NCI-H2171 (cell line): ENCODE measurements at places on chromosomes 2 and 18.

DNA sequence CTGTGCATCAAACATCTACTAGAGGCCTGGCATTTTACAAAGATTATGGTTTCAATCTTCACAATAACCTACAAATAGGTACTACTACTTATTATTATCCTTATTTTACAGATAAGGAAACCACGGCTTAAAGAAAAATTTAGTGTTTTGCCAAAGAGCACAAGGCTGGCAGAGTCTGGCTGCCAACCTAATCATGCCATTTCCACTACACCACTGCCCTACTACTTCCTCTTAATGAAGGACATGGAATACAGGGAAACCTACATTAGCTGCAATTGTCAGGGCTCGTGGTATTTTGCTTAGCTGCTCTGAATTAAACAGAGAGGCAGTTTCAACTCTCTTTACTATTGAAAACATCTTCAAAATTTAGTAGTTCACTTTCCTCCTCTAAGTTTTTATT is 5.9 kb downstream of the MBOAT2 start:
- no peak for DNase-seq

DNA sequence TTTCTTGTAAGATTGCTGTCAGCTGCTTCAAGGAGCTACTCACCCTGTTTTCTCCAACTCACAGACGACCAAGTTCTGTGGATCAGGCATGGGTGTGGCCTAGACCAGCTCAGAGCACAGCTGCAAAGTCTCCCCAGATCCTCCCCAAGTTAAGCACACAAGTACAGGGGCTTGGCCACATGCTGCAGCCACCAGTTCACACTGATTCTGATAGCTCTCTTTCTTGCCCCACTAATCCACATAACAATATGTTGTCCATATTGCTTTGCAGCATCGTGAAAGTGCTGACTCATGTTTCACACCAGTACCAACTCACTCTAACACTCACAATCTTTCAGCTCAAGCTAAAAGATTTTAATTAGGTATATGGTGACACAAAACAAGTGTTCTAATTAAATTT is 437.0 kb downstream of the PARD3B start:
- no peak for DNase-seq

DNA sequence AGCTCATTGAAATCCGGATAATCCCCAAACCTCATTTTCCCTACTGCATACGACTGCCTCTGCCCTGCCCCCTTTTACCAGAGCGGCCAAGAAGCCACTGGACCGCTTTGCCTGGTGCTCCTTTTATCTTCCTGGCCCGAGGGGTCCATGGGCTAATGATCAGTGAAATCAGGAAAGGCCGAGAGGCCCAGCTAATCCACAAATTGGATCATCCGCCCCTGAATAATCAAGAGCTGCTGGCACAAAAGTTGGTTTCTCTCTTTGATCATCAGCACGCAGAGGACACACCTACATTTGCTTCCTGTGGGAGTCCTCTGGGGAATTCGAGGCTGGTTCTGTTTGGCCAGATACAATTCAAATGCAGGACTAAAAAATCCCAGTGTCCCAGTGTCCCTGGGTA is 144.5 kb downstream of the INSIG2 start:
- no peak for DNase-seq

- no peak for DNase-seq
Observed at GRCh38 chr2:190079160-190079559, 16.6 kb upstream of the MSTN start.

GRCh38 chr18:65423776-65424175 is 327.0 kb upstream of the CDH7 start:
- DNase-seq: no peak

DNA sequence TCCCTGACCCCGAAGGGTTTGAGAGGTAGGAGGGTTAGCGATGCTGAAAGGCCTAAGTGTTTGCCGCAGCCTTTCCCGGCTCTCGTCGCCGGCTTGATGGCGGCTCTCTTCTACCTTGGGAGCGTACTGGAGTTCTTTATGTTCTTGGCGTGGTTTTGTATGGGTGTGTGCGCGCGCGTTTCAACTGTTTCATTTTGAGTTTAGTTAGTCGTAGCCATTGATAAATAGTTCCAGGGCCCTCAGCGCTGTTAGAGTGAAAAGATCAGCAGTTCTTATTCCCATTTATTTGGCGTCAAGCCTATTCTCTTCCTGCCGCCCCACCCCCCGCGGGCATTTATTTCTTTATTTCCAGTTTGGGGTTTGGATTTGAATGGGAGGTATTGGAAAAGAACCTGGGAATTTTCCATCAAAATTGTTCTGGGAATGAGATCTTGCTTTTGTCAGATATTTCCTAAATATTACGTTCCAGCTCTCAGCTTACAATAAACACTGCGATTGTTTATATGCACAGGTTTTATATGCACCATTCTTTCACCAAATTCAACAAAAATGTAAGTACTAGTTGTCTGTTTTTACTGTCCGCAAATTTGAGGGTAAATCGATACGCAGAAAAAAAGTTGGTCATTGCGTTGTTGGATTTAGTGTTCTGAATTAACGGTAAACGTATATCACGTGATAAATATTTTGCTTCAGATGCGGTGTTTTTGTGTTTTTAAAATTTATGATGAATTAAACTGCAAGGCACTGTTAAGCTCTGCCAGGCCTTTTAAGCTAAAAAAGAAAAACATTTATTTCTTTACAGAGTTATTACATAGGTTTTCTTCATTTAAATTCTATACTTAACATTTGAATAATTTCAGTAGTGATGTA is 954 bp downstream of the CCNT2 start:
- DNase-seq: peak; percentile 23

- DNase-seq: no peak
Observed at GRCh38 chr2:111160758-111161157, 40.0 kb downstream of the BCL2L11 start.

DNA sequence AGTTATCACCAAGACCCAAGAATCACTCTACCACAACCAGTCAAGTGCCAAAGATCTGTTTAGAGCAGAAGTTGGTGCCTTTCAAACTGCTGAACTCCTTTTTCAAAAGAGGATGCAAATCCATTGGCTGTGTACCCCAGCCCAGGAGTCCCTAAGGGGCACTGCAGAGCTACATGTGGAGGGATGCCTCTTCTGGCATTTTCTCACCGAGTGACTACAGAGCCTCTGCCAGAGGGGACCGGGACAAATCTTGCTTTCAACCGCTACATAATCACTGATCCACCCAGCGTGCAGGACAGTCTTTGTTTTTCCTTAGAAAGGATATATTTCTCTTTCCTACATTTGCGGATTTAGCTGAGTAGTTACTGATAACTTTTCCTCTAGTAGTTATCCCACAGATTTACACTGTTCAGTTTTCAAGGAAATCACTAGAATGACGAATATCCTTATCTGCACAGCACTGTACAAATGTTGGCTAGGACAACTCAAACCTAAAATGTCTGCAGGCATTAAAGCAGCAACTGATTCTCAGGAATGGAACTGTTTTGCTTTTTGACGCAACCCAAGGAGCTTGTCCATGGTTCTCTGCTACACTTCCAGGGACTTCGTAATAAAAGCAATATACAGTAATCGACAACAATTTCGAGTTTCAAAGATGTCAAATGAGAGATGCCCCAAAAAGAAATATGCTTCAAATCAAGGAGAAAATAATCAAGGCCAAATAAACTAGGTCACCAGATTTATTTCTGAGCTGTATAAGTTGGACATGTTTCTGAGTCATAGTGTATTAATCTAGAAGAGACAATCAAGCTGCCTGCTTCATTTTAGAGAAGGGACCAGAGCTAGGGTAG is 24.1 kb downstream of the EPB41L3 start:
- DNase-seq: no peak

DNA sequence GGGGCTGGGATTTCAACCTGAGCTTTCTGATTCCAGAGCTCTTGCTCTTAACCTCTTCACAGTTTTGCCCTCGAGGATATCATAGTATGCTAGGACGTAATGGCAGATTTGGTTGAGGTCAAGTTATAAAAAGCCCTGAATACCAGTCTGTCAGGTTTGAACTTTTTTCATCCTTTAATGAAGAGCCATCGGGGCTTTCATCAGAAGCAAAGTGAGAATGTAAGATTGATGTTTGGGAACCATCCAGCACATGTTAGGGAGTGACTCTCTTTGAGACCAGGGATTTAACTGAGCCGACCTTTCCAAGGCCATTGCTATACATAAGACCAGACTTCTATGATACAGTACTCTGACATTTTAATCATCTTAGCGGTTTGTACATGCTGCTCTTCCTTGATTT is 142.5 kb downstream of the TTC27 start:
- no peak for DNase-seq

DNA sequence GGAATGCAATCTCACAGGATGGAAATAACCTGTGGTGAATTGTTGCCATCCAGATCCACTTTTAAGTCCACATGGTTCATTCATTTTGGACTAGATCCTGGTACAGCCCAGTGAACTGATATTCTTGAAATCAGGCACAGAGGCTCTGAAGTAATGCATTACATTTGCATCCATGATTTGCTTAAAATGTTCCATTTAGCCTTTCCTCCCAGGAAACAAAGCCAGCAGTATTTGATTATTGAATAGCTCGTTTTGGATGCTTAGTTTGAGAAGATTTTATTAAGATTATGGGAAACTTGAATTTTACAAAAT is 995.8 kb upstream of the CDH2 start:
- no peak for DNase-seq

DNA sequence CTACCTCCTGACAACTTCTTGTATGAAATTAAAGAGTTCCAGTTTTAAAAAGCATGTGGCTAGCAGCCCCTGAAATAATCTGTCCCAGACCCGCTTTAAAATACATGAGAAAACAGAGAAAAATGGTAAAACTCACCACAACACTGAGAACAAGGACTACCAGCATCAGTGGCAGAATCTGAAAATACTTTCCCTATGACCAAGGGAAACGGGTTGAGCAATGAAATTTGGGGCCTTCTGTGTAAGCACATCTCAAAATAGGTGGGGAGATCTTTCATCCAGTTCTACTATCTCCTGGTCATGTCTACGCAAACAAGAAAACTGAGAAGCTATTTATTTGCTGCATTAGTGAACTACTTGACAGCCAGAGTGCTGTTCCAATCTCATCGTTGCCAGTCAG is 172.3 kb downstream of the LNPK start:
- DNase-seq: no peak

DNA sequence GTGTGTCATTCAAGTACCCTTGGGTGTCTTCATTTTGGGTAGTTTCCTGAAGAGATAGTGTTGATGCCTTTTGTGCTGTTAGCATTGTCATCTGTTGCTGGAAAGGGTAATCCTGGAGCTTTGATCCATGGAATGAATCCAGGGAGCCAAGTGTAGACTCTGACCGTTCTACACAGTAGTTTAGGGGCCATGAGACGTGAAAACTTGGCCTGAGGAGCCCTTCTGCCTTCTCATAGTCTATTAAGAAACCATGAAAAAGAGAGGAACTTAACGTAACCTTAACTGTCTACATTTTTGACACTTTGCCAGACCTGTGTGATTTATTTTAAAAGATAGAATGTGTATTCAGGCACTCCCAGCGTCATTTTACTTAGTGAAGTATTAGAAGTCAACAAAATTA is 194.0 kb downstream of the BABAM2 start:
- no peak for DNase-seq

DNA sequence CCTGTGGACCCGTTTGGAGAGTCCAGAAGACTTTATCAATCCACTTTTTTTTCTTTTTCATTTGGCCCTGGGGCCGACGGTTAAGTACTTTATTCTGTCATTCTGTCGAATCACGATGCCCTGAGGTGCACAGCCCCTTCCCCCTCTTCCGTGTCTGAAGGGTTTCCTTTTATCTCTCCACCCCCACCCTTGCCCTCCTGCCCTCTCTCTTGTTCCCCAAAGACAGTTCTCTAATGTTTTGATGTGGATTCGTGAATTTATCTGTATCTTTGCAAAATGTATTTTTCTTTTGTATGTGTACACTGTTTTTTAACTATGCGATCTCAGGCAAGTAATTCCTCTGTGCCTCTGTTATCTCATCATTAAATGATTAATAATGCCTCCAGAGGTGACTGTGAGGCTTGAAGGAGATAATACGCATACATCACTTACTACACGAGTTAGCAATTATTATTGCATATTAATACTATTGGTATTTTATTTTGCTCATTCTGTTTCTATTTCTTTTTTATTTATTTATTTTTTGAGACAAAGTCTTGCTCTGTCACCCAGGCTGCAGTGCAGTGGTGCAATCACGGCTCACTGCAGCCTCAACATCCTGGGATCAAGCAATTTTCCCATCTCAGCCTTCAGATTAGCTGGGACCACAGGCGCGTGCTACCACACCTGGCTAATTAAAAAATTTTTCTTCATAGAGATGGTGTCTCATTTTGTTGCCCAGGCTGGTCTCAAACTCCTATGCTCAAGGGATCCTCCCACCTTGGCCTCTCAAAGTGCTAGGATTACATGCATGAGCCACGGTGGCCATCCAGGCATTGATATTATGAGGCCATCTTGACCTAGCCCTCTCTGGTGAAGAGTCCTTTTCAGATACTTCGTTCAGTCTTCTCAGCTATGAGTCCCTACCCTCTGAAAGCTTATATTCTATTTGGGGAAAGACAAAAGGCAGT is 1.4 kb upstream of the CASP8 start:
- no peak for DNase-seq

GRCh38 chr2:191012845-191013681 is 908 bp downstream of the STAT1 start:
- DNase-seq: no peak

DNA sequence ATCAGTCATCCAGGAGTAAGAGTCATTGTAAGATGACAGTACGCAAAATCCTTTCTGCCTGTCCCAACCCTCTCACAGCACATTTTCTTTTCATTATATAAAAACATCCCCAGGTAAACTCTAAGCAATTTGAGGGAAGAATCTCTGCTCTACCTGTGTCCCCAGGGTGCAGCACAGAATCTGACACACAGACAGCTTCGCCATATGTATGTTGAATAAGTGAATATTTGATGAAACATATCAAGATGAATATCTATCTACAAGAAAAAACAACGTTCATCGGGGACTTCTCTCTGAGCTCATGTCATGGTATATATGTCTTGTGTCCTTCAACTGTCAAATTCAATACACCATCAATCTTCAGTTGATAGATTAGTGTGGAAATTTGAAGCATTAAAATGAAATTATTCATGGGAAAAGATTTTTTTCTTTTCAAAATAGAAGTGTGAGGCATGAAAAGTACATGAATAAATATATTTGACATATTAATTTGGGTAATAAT is 94.5 kb upstream of the KYNU start:
- DNase-seq: no peak

DNA sequence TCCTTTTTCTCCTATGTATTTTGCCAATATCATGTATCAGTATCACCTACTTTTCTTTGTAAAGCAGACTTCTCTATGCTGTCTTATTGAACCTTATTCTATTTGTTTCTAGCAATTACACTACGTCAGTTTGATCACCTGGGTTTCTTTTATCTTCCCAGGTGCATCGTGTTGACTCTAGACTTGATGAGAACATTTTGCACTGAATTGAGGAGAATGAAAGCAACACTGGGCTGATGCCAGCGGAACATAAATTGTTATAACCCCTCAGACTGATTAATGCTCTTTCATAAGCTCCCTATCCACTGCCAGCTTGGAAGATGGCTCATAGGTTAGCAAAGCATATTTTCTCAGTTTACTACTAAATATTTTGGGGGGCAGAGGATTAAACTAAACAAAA is 140.6 kb downstream of the EPHA4 start:
- DNase-seq: no peak

DNA sequence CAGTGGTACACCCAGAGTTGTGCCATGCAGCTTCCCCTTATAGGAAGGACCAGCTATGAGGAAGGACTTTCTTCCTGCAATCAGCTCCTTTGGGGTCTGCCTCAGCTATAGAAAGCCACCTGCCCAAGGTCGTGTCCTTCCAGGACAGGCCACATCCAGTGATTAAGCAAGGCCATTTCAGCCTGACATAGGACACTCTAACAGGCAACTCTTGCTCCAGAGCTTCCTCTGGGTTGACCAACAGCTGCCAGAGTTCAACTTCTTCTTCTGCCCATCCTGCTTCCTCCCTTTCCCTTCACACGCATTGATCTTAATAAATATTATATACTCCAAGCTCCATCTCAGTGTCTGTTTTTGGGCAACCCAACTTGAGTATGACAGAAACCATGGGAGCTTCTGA is 12.8 kb downstream of the LRP2 start:
- no peak for DNase-seq
